ENCODE measurements at places on chromosomes 11 and 22.
A peak's percentile ranks its signal among the peaks of the same experiment; 100 is the strongest.

- no peak for DNase-seq
Measured at GRCh38 chr11:9573775-9574621, 528 bp downstream of the WEE1 start.

GRCh38 chr11:100866453-100866852, 179.4 kb downstream of the ARHGAP42 start:
- no peak for DNase-seq

DNA sequence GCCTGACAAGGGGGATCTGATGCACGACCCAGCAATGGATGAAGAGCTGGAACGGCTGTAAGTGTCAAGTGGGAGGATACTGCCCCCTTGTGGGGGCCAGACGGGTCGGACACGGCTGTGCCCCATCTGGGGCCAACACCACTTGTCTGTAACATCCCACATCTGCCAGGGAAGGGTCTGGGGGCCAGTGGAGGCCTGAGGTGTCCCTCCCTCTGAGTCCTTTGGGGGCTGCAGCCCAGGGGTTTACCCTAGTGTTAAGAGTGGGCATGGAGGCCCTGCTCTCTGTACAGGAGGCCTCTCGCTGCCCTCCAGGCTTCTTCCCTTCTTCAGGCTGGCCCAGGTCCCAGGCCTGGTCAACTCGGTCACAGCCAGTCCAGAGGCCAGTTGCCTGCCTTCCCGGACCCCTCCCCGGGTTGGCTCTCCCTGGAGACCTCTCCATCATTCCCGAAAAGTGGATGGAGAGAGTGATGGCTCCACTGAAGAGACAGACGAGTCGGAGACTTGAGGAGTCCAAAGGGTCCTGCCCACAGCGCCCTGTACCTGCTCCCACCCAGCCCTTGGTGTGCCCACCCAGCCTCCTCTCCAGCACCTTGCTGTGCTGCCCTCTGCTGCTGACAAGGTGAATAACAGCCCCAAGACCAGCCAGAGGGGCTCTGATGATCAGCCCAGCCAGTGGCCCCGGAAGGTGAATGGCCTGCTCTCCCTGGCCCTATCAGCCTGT, 15.4 kb downstream of the ARFGAP2 start:
- DNase-seq: peak; percentile 58

DNA sequence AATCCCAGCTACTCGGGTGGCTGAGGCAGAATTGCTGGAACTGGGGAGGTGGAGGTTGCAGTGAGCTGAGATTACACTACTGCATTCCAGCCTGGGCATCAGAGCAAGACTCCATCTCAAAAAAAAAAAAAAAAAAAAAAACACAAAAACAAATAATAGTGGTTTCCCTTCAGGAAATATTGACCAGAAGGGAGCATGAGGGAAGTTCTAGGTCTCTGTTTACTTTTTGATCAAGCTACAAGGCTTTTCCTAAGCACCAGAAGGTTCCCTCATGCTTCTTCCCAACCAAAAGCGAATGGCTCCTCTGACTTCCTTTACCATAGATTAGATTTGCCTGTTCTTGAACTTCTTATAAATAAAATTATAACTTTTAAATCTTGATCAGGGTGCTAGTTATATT, 18.3 kb downstream of the MYO18B start:
- no peak for DNase-seq

DNA sequence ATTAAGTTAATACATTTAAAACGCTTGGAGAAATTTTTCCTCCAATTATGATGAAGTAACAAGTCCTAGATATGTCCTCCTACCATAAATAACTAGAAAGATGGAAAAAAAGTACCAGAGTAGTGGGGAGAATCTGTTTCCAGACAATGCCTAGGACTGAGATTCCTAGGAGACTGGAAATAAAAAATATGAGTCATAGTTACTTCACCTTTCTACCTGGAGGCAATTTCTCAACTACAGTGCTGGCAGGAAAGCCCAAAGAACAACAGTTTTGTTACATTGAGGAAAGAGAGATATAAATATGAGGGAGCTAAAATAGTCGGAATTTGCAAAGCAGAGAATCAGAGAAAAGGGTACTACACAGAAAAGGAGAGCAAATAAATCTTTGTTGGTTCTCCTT, 202.1 kb upstream of the ARHGAP42 start:
- no peak for DNase-seq

DNA sequence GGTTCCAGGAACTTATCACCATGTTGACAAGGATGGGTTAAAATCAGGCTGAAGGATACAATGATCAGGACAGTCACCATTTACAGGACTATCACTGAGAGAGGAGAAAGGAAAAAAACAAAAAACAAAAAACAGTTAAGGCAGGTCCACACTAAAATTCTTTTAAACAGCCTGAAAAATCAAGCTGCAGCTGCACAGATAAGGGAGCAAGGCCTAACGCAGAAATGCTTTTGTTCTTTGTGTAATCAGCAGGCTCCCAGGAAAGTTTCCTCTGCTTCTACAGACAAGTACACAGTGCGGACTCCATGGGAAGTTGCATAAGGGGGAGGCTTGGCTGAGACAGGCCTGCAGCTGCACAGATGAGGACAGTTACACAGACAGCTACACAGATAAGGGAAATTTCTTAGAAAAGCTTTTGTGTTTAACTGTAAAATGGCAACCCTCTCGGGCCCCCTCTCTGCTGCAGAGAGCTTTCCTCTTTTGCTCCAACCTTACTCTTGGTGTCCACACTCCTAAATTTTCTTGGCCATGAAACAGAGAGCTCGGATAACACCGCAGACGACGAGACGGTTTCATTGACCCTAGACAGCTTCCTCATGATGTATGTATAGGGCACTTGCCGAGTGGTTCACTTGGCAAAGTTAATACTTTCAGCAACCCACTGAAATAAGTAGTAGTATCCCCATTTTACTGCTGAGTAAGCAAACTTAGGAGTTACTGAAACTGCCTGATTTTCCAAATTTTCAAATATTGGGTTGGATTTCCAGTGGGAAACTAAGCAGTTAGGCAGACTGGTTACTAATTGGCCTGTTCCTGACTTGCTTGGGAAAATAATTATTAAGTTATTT, 45.5 kb downstream of the PIWIL3 start:
- DNase-seq: no peak

GRCh38 chr11:33957304-33957917, 65.5 kb upstream of the LMO2 start:
- no peak for DNase-seq

GRCh38 chr11:35267504-35267903, 128.5 kb downstream of the CD44 start:
- no peak for DNase-seq

DNA sequence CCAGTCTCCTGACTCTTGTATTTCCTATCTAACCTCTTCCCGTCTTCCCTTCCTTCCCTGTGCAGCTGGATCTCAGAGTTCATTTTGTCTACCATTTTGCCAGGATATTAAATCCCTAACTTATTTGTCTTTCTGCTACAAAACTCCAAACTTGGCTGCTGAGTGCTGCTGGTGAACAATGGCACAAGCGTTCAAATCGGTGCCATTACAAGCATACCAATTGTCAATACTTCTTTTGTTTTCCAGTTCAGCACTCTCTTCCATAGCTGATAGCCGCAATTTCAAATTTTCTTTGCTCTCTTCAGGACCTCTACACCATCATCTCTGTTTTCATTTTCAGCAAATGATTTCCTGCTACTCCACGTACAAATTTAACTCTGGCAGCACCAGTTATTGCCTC, 13.4 kb downstream of the IL18 start:
- DNase-seq: no peak

DNA sequence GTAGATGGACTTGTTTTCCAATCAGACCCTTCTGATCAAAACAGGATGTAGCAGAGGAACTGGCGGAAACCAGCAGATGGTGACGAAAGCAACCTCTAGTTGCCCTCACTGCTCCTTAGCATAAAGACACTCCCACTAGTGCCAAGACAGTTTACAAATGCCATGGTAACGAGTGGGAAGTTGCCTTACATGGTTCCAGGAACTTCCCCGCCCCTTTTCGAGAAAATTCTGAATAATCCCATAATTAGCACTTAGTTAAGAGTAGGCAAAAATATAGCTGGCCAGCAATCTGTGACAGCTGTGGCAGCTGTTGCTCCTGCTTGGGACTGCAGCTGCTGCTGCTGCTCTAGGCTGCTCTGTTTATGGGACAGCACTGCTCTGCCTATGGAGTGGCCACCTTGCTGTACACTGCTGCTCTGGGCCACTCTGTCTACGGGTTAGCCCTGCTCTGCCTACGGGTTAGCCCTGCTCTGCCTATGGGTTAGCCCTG, 33.4 kb upstream of the SORL1 start:
- no peak for DNase-seq

DNA sequence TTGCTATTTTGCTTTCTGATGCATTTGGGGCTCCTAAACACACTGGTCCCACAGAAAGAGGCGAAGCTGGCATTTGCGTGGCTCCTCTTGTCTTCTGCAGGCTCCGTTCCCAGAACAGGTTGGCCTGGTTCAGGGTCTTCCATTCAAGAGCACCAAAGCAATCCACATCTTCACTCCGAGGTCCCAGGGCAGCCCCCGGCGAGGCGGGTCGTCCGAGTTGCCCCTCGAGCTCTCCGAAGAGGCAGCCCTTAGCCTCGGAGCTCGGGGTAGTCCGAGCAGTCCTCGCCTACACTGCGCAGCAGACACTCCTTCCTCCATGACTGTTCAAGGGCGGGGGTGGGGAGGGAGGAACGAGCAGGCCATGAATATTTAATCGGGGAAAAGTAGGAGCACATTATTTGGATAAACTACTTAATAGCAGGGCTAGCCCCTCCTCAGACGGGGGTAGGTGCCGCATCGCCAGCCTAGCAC, 321.3 kb downstream of the BLID start:
- DNase-seq: no peak

- no peak for DNase-seq
Measured at GRCh38 chr11:44269369-44270351, 40.3 kb downstream of the ALX4 start.

GRCh38 chr11:76276046-76276780, 69.9 kb upstream of the WNT11 start:
- DNase-seq: no peak

DNA sequence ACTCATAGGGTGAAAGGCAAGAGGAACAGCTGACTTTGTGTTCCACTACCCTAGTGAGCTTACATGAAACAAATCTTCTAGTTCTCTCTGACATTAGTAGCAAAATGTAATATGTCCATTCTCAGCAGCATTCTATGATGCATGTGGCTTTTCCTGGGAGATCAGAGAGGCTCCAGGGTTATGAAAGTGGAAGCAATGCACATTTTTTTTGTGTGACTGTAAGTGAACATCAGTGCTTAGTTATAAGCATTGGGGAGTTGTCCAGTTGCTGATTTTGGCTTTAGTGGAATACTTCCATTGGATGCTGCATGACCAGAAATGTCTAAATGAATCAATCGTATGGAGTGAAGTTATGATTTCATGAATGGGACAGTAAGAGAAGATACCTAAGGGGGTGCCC, 255.9 kb downstream of the FAT3 start:
- no peak for DNase-seq

DNA sequence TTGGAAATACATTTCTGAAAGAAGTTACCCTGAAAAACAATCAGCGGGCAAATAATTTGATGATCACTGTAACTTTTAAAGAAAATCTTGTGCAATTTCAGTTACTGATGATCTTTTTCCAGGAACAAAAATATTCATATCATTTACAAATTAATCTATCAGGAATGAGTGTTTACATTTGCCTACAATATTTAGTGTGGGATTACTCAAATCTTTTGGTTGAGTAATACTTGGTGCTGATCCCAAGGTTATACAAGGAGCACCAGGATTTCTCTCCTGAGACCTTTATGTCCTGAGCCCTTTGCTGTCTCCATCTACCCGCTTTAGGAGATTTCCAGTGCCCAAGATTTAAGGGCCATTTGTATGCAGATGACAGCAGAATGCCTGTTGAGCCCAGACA, 116.1 kb downstream of the ATXN10 start:
- no peak for DNase-seq

DNA sequence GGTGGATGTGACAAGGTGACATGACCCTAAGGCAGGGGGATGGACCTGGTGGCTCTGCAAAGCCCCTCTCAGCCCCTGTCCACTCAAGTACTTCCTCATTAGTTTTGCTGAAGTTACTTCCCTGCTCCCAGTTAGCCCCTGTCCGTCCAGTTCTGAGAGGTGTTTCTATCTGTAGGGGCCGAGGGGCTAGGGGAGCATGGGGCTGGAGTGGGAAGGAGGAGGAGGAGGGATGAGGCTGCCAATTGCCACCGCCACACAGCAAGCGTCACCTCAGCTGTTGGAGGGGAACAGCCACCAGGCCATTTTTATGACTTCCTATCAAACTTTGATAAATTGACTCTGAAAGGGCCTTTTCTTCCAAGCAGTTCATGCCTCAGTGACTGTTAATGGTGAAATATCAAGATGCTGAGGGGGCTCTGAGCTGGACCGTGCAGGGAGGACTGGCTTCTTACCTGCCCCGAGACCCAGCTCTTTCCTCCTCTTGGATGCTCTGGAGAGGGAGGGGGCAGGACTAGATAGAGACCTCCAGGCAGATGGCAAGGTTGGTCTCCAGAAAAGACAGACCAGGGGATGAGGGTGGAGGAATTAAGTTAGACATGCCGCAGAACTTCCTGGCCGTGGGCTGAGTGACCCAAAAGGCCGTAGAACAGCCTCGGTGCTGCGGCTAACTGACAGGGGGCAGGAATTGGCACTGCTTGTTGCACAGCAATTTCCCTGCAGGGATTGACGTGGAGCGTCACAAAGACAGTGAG, 137.0 kb downstream of the ST3GAL4 start:
- no peak for DNase-seq

DNA sequence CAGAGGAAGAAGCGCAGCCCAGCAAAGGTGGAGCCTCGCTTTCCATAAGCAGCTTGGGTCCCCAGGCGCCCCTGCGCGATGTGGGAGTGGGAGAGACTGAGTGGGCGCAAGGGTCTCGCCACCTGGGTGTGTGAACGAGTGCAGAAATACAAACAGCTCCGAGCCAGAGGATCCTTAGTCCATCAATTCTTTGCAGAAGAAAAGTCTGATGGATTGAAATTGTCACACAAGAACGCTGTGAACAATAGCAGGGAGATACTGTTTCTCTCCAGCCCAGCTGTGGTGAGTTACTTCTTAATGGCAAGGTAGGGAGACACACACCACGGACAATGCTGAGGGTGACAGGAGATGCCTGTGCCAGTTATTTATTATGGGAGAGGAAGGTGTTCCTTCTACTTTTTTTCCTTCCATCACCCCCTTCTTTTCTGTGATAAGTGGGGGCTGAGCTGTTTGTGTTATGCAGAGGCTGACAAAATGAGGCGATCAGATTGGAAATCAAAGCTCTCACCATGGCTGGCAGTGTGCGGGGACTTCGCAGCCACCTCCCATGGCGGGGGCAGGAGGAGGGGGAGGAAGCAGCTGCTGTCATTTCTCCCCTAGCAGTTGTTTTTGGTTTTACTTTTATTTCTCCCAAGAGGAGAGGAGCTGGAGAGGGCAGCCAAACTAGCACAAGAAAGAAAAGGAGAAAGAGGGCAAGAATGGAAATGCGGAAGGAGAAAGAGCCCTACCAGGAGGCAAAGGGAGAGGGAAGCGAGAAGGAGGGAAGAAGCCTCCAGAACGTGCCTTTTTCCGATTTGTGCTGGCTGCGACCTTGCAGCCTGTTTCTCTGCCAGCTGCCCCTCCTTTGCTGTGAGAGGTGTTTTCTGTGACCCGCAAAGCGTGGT, 755.8 kb downstream of the NTM start:
- DNase-seq: peak; percentile 1

DNA sequence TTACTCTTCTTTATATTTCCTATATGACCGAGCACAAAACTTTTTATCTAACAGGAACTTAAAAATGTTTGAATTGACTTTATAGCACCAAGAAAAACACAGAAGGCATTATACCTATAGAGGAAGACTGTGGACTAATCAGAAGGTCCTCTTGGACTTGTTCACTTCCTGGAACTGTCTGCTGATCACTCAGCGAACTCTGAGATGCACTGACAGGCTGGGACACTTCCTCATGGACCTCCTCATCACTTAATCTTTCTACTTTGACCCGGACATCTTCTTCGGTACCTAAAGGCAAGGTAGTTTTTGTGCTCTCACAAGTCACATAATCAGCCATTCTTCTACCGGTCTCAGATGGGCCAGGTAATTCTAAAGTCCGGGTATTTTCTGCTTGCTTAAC, 54.0 kb downstream of the ZBTB44 start:
- no peak for DNase-seq

All from stimulated activated CD4-positive, alpha-beta T cell treated with anti-CD3 and anti-CD28 coated beads, TNF-alpha, amount 100 ng/mL, for 24 hours (primary cell).